ENCODE measurements at places on chromosomes 3 and 15.

GRCh38 chr3:102443021-102443420 is 8.2 kb downstream of the ZPLD1 start:
- no peak for DNase-seq

DNA sequence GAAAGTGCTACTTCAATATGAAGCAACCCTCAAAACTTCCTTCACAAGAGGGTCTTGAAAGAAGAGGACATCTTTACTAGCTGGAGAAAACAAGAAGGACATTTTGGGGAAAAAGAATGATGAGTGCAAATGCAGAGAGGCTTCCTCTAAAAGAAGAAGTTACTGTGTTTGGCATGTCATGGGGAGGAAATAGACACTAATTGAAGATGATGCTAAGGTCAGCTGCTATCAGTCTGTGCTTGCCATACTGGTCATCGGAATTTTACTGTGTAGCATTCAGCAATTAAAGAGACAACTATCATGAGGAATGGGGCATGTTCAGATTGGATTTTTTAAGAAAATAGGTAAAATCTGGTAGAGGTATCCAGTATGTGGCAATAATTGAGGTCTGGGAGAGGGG is 60.0 kb downstream of the THRB start:
- DNase-seq = no peak

DNA sequence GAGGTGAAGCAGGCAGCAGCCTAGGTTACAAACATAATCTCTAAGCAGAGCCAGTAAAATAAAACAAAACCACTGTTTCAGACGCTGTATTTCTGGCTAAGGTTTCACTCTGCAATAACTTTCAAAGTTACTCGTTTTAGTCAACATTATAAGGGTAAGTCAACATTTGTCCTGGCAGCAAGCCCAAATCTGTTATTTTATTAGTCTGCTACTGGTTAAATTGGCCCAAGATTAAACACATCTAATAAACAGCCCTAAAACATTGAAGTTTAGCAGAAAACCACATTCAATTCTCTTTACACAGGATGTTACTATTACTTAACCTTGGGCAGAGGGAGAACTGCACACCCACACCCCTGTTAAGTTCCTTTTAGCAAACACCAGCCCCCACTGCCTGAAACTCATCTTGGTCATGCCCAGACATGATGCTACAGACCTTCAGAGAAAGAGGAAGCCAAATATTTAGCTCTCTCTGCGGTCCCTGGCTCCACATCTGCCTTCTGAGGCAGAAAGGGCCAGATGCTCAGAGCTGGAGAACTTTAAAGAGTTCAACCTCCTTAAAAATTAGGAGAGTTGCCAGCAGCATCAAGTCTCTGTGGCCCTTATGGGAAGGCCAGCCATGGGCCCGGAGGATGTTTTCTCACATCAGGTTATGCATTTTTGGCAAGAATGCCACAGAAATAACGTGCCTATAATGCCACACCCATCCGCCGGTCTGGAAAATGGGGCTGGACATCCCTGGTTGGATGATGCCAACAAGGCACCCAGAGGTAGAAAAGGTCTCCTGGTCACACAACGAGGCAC is 17.9 kb downstream of the ARHGEF3 start:
- DNase-seq = peak; percentile 92

DNA sequence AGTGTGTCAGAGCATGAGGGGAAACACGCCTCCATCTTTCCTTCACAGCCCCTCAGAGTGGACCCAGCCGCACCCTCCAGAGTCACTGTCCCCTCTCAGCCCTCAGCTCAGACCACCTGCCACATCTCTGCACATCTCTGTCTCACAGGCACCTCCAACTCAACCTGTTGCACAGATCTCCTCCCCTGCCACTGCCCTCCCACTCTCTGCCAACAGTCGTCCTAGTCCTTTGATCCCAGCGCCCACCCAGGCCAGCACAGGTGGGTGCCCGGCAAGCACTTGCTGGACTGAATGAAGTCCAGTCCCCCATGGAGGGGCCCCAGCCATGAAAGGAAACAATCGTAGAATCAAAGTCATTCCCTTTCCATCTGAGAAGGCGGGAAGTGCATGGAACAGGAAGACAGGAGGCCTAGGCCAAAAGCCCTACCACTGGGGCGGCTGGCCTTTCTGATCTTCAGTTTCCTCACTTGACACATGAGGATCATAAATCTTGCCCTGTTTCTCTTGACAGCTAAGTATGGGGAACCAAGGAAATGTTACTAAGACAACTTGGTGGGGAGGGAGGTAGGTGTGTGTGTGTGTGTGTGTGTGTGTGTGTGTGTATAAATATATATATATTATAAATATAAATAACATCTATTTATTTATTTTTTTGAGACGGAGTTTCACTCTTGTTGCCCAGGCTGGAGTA is 28.1 kb downstream of the HCN4 start:
- DNase-seq = no peak
